ENCODE measurements at places on chromosomes 4 and X.

DNA sequence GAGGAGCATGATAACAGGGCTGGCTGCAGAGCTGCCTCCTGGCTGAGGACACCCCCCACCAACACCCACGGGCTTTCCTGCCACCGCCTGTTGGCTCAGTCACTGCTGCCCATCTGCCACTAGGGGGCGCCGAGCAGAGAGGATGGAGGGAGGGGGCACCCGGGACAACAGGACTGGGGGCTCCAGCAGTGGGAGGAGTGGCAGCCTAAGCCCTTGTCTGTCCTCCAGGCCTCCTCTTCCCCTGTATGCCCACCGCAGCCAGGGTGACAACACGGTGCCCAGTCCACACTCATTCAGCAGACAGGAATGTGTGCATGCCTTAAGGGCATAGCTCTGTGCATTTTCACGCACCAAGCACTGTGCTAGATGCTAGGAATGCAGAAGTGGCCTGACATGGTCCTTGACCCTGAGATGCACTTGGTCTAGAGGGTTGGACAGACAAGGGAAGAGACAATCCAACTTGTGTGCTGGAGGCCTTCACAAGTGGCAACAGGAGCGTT lies 149.9 kb downstream of the AMMECR1 start:
- DNase-seq: peak; percentile 55

- no peak for DNase-seq
Measured at GRCh38 chrX:138886769-138887168, 175.3 kb upstream of the FGF13 start.

- no peak for DNase-seq
Measured at GRCh38 chr4:69910016-69910782, 20.7 kb upstream of the CSN1S1 start.

GRCh38 chr4:48268956-48269860 lies at the start of gene TEC:
Gene TEC (minus strand): TSS chr4:48269838. CDS start chr4:48228614, 41,224 bp downstream.
- no peak for DNase-seq

- no peak for DNase-seq
Measured at GRCh38 chr4:65861993-65862392, 191.7 kb upstream of the EPHA5 start.

- no peak for DNase-seq
Measured at GRCh38 chrX:111831343-111831742, 44.6 kb upstream of the TRPC5OS start.

GRCh38 chr4:1480720-1481119 lies 74.5 kb upstream of the NKX1-1 start:
- DNase-seq: no peak

DNA sequence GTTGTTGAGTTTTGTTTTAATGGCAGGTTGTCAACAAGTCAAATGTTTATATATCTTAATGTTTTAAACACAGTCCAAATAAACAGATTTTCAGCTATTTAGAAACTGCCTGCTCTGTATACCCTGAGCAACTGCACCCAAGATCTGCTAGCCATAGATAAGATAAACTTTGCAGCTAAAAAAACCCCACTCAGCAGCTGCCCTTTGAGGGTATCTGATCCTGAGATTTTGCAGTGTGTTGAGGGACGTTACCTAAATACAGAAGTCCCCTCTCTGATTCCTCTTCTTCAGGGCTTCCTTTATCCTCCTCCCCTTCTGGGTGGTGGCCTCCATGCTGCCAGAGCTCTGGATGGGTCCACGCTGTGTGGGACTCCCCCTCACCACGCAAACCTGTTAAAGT lies 11.0 kb upstream of the FGG start:
- no peak for DNase-seq

DNA sequence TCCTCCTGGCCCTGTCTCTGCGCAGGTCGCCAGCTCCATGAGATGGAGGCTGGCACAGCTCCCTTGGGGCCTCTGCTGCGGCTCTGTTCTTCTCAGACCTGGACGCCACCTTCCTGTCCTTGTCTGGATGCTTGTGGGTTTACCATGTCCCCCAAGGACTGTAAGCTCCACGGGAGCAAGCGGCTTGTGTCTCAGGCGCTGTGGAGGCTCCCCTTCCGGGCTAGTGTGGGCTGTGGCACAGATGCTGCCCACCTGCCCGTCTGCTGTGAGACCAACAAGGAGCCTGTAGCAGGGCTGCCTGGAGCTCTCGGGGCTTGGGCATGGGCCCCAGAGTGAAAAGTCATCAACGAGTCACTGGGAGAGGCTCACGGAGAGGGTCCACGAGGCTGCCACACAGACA lies 25.2 kb downstream of the NAT8L start:
- DNase-seq: peak; percentile 29

DNA sequence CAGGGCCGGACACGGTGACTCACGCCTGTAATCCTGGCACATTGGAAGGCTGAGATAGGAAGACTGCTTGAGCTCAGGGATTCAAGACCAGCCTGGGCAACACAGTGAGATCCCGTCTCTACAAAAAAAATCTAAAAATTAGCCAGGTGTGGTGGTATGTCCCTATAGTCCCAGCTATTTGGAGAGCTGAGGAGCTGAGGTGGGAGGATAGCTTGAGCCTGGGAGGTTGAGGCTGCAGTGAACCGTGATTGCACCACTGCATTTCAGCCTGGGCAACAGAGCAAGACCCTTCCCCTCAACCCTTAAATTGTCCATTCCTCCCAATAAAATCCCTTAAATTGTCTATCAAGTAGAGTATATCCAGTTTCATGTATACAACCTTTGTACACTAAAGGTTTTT lies 17.0 kb downstream of the OTUD6A start:
- DNase-seq: no peak

GRCh38 chr4:139987502-139987850 lies 166.5 kb downstream of the MAML3 start:
- no peak for DNase-seq

DNA sequence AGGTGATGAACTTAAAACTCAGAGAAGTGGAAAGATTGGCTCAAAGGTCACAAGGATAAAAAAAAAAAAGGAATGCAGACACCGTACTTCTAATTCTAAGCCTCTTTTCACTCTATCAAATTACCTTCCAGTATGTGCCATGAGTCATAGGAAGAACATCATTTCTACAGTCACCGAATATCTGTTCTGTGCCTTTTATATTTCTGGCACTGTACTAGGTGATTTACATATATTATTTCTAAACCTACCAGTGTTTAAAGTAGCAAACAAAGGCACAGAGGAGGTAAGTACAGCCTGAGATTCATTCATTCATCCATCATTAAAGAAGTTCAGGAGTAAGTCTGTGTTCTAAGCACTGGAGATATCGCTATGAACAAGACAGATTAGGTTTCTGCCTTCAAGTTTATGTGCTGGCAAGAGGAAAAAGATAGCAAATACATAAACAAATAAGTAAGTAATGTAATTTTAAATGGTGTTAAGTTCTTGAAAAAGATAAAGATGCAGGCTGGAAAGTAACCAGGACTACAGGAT lies 65.3 kb downstream of the PALLD start:
- DNase-seq: no peak

- no peak for DNase-seq
Measured at GRCh38 chrX:20011608-20012007, 20.7 kb upstream of the BCLAF3 start.

- no peak for DNase-seq
Measured at GRCh38 chr4:147571036-147571770, 46.0 kb upstream of the TMEM184C start.

DNA sequence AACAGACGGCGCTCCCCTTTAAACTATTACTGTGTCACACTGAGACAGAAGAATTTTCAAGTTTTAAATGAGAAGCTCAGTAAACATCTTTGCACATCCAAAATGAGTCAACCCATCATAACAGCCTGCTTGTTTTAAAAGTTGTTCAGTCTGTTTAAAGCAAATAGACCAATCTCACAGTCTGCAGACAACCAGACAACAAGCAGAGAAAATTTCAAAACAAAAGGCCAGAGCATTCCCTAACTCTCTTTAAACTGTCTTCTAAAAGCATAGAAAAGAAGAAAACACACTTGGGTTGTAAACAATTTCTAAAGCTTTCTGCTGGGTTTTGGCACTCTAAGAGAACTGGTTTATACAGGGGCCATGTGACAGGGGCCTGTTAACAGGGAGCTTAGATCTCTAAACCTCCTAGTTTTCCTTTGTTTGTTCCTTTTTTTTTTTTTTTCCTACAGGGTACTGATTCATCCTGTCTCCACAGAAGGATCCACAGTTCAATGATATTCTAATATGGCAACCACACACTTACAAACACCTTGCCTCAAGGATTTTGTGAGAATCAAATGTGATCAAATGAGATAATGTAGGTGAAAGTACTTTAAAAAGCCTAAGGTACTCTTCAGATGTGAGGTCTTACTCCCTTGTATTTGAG lies 100.8 kb upstream of the MAML3 start:
- DNase-seq: no peak

GRCh38 chr4:37762294-37762990 lies 64.0 kb upstream of the PGM2 start:
- DNase-seq: no peak
